ENCODE measurements at places on chromosomes 1 and 21.

- DNase-seq = no peak
Measured at GRCh38 chr1:231310391-231310934, 27.2 kb downstream of the EXOC8 start.

DNA sequence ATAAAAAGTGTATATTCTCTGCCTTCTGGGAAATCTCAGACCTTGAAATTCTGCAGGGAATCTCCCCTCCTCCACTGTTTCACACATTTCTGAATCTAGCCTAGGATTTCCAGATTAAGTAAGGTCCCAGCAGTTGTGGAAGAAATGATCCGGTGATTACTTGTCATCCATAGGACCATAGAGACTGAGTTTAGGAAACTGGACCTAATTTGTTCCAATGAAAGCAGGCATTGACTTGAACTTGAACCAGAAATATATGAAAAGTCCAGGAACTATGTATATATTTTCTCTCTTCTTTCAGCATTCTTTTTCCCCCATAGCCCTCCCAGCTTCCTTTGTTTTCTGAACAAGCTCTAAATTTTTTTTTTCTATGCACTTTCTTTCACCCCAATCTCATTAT, 149.5 kb upstream of the SPAG17 start:
- DNase-seq = no peak

DNA sequence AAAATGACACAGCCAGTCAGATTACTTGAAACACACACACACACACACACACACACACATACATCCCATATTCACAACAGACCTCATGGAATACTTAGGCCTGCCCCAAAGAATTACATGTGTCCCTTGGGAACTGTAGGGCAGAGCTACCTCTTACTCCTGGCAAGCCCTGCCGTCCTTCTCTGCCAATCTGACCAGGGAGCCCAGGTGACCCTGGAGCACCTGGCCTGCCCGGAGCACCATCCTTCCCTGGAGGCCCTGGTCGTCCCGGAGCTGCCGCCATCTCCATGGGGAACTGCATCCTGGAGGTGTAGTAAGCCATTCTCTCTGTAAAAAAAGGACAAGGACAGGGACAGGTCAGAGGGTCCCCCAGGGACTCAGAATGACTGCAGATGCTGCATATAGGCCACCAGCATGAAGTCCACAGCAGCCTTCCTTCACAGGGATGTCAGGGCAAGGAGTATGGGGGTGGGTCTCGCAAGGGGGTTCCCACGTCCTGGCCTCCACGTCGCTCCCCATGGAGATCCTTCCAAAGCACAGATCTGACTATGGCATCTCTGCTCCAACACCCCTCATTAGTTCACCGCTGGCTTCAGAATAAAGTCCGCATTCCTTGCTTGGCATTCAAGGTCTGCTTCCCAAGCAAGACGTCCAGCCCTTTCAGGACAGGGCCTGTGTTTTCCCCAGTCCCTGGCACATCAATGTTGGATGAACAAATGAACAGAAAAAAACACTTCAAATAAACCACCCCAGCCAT, 9.2 kb upstream of the PEF1 start:
- DNase-seq = no peak

GRCh38 chr1:5915587-5916571, 76.3 kb downstream of the NPHP4 start:
- DNase-seq = no peak

GRCh38 chr1:119816407-119816806, 5.1 kb upstream of the REG4 start:
- no peak for DNase-seq

- DNase-seq = no peak
Measured at GRCh38 chr1:115365738-115366137, 27.7 kb upstream of the NGF start.

DNA sequence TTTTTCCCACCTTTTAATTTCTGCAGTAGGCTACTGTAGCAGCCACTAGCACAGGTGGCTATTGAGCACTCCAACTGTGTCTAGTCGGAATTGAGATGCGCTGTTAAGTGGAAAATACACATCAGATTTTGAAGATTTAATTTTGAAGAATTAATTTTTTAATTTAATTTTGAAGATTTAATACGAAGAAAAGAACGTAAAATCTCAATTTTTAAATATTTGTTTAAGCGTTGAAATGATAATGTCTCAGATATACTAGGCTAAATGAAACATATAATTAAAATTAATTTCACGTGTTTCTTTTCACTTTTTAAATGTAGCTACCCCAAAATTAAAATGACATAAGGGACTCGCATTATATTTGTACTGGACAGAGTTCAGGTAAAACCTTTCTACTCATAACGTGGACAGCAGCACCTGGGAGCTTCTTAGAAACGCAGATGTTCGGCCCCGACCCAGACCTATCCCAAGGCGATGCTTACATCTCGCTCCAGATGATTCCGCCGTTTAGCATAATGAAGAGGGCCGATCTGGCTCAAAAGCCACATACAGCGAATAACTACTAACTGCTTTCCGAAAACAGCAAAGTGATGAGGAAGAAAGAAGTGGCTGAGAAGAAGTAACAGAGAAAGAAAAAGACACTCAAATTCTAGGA, 717 bp downstream of the CRYZL1 start:
- no peak for DNase-seq

DNA sequence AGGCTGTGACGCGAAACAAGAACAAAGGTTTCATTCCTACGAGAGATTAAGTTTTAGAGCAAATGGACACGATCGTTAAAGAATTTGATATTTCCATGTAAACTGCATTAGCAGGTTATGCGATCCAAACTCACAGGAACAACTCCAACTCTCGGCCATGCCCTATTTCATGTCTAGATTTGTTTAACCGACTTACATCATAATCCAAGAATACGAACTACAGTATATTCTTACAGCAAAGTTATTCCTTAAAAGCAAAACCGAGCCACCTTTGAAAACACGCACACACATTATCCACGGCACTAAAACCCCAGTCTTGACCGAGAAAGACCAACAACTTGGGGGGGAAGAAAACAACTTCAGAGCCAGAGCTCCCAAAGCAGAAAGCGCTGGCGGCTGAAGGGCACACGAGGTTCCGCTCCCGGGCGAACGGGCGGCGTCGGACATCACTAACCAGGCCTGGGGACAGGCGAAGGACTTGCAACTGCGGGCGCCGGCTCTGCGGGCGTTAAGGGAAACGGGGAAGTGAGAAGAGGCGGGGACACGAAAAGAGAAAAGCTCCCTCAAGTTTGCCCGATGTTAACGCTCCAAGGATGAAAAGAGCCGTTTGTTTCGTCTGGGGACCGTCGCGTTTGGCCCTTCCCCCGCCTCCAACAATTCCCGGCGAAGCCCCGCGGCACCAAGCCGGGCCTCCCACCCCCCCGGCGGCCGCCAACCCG, 690 bp downstream of the B3GALNT2 start:
- no peak for DNase-seq

DNA sequence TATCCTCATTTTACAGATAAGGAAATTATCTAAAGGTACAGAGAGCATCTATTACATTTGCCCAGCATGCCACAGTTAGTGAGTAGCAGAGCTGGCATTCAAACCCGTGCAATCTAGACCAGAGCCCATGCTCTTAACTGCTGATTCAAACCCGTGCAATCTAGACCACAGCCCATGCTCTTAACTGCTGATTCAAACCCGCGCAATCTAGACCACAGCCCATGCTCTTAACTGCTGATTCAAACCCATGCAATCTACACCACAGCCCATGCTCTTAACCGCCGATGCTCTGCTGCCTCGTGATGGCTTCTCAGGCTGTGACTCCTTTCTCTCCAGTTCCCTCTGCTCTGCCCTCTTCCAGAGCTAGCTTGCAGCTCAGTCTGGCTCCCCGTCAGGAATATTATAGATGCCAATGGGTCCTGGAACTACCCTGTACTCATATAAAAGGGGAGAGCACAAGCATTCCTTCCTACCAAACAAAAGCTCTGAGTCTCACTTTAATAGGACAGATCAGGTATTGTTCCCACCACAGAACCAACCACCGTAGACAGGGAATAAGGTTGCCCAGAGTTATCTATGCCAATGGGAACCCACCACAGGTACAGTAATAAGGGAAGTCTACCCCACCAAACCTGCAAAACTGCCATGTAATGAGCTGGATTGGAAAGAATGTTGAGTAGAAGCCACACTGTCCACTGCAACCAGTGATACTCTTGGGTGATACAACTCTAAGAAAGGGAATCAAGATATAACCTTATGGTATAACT, 78.4 kb downstream of the SMYD3 start:
- no peak for DNase-seq

- no peak for DNase-seq
Measured at GRCh38 chr1:43256675-43257570, 12.9 kb upstream of the TMEM125 start.

DNA sequence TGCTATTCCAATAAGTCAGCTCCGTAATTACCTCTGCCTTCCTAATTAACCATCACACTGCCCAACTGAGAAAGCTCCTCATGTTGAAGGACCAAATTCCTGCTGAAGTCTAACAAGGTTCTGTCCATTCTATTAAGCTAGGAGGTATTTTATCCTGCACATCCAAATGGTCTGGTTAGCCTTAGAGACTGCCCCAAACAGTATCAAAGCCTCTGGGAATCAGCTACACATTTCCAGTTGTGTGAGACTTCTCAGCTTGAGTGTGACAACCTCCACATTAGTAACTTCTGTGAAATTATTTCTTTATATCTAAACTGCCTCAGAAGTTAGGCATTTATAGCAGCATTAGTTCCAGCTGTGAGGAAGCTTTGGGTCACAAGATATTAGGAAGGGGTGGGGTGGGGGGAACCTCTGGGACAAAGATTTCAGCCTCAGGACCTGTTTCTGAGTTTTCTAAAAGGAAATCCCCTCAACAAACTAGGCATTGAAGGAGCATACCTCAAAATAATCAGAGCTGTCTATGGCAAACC, 150.5 kb upstream of the DUSP10 start:
- no peak for DNase-seq

DNA sequence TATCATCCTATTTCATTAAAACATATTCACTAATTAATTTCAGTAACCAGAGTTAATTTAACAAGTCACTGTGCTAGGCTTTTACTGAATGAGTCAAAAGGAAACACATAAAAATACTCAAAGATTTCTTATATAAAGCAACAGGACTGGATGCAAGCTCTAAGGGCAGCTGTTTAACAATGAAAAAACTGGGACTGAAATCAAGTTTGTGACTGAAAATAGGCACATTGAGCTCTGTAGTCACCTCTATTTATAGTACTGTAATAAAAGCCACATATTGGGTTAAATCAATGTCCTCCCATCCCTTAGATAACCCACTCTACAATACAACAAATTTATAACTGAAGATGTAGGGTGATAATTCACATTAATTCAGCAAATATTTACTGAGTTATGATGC, 52.4 kb downstream of the SMYD3 start:
- DNase-seq = no peak

GRCh38 chr1:79133774-79134364, 127.3 kb upstream of the ADGRL4 start:
- no peak for DNase-seq

- DNase-seq = no peak
Measured at GRCh38 chr1:111197598-111198284, 2.7 kb downstream of the DENND2D start.

DNA sequence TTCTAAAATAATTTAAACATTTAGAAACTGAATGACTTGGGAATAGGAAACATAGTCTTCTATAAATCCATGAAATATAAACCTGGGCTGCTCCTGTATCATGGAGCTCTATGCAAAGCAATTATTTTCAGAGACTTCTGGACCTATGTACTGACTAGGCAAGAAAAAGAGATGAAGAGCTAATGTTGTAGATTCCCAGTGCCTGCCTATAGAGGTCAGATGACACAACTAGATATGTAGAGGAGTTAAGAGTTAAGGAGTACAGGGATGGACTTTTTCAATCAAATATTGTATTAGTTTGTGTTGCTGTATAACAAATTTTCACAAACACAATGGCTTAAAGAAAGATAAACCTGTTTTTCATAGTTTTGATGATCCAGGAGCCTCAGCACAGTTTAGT, 1434.5 kb downstream of the KCNT2 start:
- no peak for DNase-seq

DNA sequence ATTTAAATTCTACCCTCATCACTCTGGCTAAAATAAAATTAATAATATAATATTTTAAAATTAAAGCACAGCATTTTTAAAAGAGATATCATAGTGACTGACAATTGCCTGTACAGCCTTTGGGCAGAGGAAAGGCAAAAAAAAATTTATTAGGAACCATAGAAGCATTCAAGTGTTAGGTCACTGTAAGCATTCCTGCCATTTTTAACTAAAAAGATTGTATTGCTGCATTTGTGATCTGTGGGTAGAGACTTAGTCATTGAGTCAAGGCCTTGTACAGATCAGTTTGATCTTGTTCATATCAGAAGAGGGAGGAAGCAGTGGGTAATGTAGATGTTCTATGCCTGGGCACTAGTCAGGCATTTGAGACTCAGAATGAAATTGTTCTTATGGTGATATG, 109.9 kb downstream of the LYPLAL1 start:
- no peak for DNase-seq

DNA sequence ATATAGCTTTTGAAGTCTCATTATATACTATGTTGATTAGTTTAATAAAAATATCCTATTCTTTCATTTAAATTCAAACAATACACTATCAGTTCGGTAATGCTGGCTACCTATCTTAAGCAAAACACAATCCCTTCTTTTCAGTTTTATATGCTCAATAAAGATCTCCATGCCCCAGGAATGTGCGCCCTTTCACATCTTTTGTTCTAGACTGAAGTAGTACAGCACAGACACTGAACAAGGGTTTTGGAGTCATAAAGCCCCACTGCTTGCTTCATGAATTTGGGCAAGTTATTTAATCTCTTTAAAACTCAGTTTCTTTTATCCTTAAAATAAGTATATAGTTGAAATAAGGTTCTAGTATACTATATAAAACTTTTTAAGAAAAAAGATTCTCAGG, 22.4 kb downstream of the SYDE2 start:
- no peak for DNase-seq

DNA sequence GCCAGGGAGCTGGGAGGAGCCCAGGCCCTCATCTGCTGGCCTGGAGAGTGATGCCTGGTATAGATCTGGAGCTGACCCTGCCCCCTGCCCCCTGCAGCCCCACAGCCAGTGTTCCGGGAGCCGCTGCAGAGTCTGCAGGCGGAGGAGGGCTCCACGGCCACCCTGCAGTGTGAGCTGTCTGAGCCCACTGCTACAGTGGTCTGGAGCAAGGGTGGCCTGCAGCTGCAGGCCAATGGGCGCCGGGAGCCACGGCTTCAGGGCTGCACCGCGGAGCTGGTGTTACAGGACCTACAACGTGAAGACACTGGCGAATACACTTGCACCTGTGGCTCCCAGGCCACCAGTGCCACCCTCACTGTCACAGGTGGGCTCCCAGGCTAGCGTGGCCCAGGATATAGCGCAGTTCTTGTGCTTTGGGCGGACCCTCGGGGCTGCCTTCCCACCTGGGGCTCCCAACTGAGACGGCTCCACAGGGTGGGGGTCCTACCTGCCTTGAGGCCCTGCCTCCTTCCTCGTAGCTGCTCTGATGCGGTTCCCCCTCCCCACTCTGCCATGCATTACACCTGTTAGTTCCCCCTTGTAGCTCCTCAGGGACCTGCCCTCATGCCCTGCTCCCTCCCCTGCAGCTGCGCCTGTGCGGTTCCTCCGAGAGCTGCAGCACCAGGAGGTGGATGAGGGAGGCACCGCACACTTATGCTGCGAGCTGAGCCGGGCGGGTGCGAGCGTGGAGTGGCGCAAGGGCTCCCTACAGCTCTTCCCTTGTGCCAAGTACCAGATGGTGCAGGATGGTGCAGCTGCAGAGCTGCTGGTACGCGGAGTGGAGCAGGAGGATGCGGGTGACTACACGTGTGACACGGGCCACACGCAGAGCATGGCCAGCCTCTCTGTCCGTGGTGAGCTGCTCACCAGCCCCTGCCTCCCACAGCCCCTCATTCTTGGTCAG, 98.7 kb downstream of the OBSCN start:
- DNase-seq = no peak

- no peak for DNase-seq
Measured at GRCh38 chr1:222829868-222830267, 15.0 kb downstream of the DISP1 start.

All from NCI-H187 treated with DMSO at 0.1 percent for 48 hours (cell line).